ENCODE measurements at places on chromosomes 16 and 17. TPM values are rescaled to one million over a fixed set of nuclear protein-coding genes. Genes with fewer than 3 reads are reported as not detected.
A peak's percentile ranks its signal among the peaks of the same experiment; 100 is the strongest.

Gene CYGB
- not detected for total RNA-seq

Gene FZD2
- total RNA-seq = 0.82 TPM

Gene KCNJ18
- total RNA-seq = not detected

Gene PRKCB
- total RNA-seq = 77.0 TPM

Gene HSF4
- 87.7 TPM for total RNA-seq

Gene CCP110
- 30.2 TPM for total RNA-seq

Gene CES3
- 6.9 TPM for total RNA-seq

- no peaks in the 10 kb centered on the region for H3K36me3 ChIP-seq
- no peaks in the 10 kb centered on the region for H3K4me1 ChIP-seq
- H3K27ac ChIP-seq = no peak overlapping the region
- no peak for DNase-seq
- no peaks in the 10 kb centered on the region for H3K27me3 ChIP-seq
Measured at GRCh38 chr17:54372069-54372749, 528.4 kb upstream of the TOM1L1 start.

DNA sequence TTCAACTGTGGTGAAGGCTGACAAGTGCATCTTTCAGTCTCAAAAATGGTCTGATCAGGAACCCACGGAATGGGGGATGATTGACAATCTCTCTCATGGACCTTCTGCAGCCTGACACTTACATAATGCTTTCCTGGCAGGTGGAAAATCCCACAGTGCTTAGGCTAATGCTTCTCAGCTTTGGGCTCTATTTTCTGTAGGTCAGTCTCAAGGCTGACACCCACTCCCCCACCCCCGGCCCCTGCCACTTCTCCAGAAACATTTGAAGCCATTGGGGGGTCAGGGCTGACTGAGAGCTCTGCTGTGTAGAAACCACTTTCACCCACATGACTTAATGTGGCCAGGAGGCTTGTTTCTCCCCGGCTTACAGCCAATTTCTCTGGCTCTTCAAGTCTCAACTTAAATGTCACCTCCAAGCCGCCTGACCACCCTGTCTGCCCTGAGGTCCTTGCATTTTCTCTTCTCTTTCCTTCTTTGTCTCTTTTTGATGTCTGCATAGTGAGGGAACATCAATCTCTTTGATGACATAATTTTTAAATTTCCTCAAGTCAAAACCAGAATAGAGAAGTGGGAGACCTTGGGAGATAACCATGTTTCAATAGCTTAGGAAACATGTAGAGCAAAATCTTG is 16.7 kb upstream of the IRF8 start:
- peaks cover 69% of the 10 kb centered on the region for H3K27me3 ChIP-seq
- DNase-seq = no peak
- no peak overlapping the region for H3K27ac ChIP-seq
- no peak overlapping the region for H3K4me3 ChIP-seq
- H3K36me3 ChIP-seq = peaks cover 2% of the 10 kb centered on the region

- peaks cover 6% of the 10 kb centered on the region for H3K4me1 ChIP-seq
- no peaks in the 10 kb centered on the region for H3K36me3 ChIP-seq
- no peak overlapping the region for H3K27ac ChIP-seq
Measured at GRCh38 chr17:6470146-6470718, 26.0 kb downstream of the PIMREG start.

DNA sequence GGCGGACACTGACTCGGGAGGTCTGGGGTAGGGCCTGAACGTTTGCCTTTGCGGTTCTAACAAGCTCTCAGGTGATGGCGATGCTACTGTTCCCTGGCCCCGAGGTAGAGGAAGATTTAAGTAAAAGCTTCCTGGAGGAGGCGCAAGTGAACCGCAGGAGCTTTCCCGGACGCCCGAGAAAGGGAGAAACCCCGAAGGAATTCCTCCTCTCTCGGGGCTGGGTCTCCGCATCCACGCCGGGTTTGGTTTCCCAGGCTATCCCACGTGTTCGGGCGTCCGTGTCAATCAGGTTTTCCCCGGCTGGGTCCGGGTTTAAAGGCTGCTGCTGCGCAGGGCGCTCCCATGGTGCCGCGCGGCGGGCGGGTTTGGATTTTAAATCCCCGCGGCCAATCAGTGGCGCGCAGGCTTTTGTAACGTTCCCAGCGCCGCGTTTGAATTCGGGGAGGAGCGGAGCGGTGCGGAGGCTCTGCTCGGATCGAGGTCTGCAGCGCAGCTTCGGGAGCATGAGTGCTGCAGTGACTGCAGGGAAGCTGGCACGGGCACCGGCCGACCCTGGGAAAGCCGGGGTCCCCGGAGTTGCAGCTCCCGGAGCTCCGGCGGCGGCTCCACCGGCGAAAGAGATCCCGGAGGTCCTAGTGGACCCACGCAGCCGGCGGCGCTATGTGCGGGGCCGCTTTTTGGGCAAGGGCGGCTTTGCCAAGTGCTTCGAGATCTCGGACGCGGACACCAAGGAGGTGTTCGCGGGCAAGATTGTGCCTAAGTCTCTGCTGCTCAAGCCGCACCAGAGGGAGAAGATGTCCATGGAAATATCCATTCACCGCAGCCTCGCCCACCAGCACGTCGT is at the start of gene PLK1:
Gene PLK1 (plus strand): TSS at position 460 of the 844 bp plus-strand sequence. CDS start 44 bp downstream, at position 504.
- peaks cover 8% of the 10 kb centered on the region for H3K36me3 ChIP-seq
- H3K4me1 ChIP-seq = peaks cover 30% of the 10 kb centered on the region
- peak within 1 kb of the TSS; percentile 96 for H3K4me3 ChIP-seq

DNA sequence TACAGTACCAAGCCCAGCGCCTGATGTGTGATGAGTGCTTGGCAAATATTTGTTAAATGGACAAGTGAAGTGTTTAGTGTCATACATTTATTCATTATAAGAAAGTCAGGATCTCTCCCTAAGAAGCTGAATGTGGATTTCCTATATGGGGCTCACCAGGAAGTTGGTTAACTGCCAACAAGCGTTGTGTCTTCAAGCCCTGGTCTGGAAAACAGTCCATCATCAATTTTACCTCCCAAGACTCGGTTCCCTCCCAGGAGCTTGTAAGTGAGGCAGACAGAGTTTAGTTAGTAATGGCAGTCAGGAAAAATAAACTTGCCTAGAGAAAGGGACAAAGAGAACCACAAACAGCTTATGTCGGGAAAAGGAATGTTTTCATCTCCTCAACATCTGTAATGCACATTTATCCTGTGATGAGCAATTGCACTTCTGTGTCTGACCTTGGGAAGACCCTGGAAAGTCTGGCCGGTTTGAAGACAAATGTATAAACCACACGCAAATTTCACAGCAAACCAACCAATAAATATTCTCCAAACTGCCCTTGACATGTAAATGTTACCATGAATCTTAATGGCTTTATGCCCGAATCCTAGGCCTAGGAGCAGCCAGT is 28.3 kb downstream of the C16orf95 start:
- peaks cover 4% of the 10 kb centered on the region for H3K36me3 ChIP-seq
- no peak overlapping the region for H3K27ac ChIP-seq
- no peak overlapping the region for H3K4me3 ChIP-seq
- DNase-seq = no peak
- H3K27me3 ChIP-seq = no peaks in the 10 kb centered on the region

DNA sequence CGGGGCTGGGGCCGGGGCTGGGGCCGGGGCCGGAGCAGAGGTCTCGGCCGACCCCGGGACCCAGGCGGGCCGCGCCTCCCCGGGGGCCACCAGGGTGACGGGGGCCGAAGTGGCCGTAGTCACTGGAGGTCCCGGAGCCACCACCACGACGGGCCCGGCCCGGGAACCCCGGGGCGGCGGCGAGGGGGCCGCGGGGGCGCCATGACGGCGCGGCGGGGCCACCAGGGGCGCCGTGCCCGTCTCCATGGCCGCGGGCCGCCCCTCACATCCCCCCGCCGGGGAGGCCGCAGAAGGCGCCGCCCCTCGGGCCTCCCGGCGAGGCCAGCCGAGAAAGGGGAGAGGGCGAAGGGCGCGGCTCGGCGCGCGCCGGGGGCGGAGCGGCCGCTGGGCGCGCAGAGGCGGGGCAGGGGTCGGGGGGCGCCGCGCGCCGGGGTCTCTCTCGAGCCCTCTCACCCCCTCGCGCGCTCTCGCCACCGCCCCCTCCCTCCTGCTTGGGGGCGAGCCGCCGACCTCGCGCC is 297 bp downstream of the TBC1D10B start:
- no peak overlapping the region for H3K27ac ChIP-seq
- peaks cover 6% of the 10 kb centered on the region for H3K36me3 ChIP-seq
- H3K4me1 ChIP-seq = peaks cover 45% of the 10 kb centered on the region

DNA sequence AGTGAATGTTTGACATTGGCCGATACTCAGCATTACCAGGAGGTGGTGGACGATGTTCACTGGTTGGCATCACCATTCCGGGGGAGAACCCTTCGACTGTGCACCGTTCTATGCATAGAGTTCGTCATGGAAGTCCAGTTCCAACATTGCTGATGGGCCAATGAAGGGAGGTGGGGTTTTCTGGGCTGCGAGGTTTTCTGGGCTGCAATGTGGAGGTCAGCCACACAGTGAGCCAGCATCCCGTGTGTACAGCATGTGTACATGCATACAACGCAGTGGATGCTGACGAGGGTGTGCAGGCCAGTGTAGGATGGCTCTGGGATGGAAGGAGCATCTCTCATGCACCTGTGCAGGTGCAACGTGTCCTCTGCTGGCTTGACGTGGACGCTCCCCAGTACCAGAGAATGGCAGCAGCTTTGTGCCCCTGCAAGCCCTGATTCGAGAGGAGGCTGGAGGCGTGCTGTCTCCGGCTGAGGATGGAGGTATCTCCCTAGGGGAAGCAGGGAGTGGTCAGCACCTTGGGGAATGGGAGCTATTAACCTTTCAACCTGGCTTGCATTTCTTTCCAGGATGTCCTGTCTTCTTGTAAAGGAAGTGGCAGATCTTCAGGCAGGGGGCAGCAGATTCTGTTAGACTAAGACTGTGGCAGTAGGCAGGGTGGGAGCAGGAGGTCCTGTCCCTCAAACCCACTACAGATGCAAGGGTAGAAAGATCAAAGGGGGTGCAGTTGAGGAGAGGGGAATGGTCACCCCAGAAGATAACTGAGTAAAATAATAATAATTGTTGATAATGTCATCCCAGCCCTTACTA is 98.2 kb downstream of the CYLD start:
- no peak for DNase-seq
- H3K36me3 ChIP-seq = no peaks in the 10 kb centered on the region
- H3K27me3 ChIP-seq = peaks cover 22% of the 10 kb centered on the region
- H3K4me3 ChIP-seq = peak overlapping the region; percentile 68
- peaks cover 32% of the 10 kb centered on the region for H3K4me1 ChIP-seq

GRCh38 chr16:2420035-2420434 is 9.2 kb upstream of the CCNF start:
- no peak for DNase-seq
- H3K4me3 ChIP-seq = no peak overlapping the region
- H3K27me3 ChIP-seq = peaks cover 6% of the 10 kb centered on the region
- no peak overlapping the region for H3K27ac ChIP-seq
- H3K36me3 ChIP-seq = no peaks in the 10 kb centered on the region

GRCh38 chr16:49854796-49855203 is 1.1 kb downstream of the ZNF423 start:
- H3K27me3 ChIP-seq = peaks cover 53% of the 10 kb centered on the region
- H3K27ac ChIP-seq = no peak overlapping the region
- peaks cover 5% of the 10 kb centered on the region for H3K4me1 ChIP-seq
- DNase-seq = peak; percentile 26
- peak overlapping the region; percentile 67 for H3K4me3 ChIP-seq

- no peaks in the 10 kb centered on the region for H3K27me3 ChIP-seq
- peaks cover 2% of the 10 kb centered on the region for H3K36me3 ChIP-seq
- no peak overlapping the region for H3K27ac ChIP-seq
- H3K4me1 ChIP-seq = peaks cover 6% of the 10 kb centered on the region
- no peak for DNase-seq
Measured at GRCh38 chr16:87409153-87409552, 17.0 kb downstream of the MAP1LC3B start.

DNA sequence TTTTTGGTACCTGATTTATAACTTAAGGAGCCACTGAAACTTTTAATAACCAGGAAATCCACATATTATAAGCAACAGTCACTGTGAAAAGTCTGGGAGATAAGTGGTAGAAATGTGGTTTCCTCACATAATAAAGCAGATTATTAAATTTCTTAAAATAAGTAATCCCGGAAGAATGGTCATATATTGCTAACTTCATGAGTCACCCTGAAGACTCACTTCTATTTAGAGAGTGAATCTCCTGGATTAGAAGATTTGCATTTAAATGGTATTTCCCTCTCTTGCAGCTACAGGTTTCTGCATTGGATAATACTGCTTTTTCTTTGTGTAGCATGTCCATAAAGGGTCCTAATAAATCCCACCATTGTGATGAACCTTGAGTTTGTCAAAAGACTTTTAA is 1286.8 kb upstream of the CDH8 start:
- peaks cover 2% of the 10 kb centered on the region for H3K36me3 ChIP-seq
- H3K4me3 ChIP-seq = no peak overlapping the region
- H3K27ac ChIP-seq = no peak overlapping the region
- no peaks in the 10 kb centered on the region for H3K27me3 ChIP-seq
- H3K4me1 ChIP-seq = no peaks in the 10 kb centered on the region

DNA sequence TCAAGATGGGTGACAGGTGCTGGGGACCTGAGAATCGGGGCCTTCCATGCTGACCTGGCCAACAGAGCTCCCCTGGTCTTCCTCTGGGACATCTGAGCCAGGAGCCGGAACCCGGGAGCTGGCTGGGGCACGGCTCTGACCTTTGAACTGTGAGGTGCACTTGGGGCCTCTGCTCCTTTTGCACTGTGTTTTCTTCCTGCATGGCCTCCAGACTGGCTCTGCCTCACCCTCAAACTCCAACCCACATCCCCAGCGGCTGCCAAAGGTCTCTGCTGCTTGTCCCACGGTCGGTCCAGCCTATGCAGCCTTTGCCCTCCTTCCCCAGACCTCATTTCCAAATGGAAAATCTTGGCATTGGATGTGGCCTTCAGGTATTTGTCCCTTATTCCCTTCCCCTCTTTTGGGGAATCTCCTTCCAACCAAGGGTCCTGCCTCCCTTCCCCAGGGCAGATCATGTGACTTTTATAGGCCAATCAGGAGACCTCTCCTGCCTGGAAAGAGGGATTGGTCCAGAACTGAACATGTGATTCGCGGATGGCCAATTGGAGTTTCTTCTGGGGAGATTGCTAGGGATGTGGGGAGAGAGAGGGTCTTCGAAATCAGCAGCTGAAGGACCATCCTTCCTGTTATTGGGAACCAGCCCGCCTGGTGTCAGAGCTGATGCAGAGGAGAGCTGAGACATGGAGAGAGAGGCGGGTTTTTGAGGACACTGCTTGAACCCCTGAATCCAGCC is 117.9 kb downstream of the CYLD start:
- H3K27ac ChIP-seq = no peak overlapping the region
- H3K4me3 ChIP-seq = no peak overlapping the region
- H3K4me1 ChIP-seq = no peaks in the 10 kb centered on the region

DNA sequence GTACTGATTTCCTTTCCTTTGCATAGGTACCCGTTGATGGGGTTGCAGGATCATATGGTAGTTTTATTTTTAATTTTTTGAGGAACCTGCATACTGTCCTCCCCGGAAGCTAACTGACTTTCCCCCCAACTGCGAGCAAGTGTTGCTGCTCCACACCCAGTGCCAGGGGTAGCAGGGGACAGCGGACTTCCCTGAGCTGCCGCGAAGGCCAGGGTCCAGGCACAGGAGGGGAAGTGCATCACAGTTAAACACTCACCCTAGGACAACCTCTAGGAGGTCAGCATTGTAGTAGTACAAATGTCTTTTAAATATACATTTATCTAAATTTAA is 201.7 kb downstream of the NPIPB11 start:
- no peak overlapping the region for H3K27ac ChIP-seq
- no peak overlapping the region for H3K4me3 ChIP-seq
- no peak for DNase-seq
- H3K36me3 ChIP-seq = peaks cover 12% of the 10 kb centered on the region
- H3K4me1 ChIP-seq = no peaks in the 10 kb centered on the region
- no peaks in the 10 kb centered on the region for H3K27me3 ChIP-seq

- H3K36me3 ChIP-seq = peaks cover 9% of the 10 kb centered on the region
- no peak for DNase-seq
- peaks cover 23% of the 10 kb centered on the region for H3K4me1 ChIP-seq
- H3K27ac ChIP-seq = no peak overlapping the region
- H3K4me3 ChIP-seq = peak overlapping the region; percentile 70
- H3K27me3 ChIP-seq = peaks cover 17% of the 10 kb centered on the region
Measured at GRCh38 chr16:3961449-3961849, 80.9 kb upstream of the CREBBP start.
